ENCODE measurements at places on chromosomes 13 and 19.

DNA sequence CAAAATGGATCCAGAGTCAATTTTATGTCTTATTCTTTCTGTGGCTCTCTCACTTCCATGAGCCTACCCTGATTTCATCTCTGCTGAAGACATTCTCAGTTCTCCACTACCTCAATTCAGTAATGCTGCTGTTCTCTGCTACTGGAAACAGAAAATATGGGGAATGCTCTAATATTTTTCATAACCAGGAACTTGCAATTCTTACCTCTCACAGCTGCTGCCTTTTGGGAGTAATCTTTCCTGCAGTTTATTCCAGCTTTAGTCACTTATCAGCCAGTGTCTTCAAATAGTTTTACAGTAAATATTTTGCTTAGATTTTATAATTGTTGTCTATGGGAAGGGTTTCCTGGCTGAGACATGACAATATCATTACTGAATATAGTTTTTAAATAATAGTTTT is 145.1 kb upstream of the UFM1 start:
- DNase-seq, result no peak

- DNase-seq, result no peak
These were observed 803.6 kb downstream of the DIAPH3 start for GRCh38 chr13:59360108-59360507.

DNA sequence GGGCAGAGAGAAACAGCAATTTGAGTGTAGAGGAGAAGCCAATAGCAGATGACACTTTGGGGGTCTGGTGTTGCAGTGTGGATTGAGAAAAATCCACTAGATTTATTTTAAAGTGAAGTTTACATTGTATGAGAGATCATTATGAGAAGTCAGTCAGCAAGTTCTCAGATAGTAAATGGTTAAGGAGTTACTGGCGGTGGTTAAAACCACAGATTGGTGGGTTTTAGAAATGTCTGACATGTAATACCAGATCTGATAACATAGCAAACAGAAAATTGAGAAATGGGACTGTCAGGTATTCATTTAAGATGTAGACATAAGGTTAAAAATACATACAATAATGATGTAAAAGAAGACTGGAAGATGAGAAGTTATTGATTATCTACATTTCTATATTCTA is 7.2 kb downstream of the ABHD13 start:
- DNase-seq, result no peak

GRCh38 chr13:37539976-37540605 is 58.5 kb downstream of the POSTN start:
- no peak for DNase-seq

- no peak for DNase-seq
These were observed 159.5 kb upstream of the STARD13 start for GRCh38 chr13:33445024-33445423.

DNA sequence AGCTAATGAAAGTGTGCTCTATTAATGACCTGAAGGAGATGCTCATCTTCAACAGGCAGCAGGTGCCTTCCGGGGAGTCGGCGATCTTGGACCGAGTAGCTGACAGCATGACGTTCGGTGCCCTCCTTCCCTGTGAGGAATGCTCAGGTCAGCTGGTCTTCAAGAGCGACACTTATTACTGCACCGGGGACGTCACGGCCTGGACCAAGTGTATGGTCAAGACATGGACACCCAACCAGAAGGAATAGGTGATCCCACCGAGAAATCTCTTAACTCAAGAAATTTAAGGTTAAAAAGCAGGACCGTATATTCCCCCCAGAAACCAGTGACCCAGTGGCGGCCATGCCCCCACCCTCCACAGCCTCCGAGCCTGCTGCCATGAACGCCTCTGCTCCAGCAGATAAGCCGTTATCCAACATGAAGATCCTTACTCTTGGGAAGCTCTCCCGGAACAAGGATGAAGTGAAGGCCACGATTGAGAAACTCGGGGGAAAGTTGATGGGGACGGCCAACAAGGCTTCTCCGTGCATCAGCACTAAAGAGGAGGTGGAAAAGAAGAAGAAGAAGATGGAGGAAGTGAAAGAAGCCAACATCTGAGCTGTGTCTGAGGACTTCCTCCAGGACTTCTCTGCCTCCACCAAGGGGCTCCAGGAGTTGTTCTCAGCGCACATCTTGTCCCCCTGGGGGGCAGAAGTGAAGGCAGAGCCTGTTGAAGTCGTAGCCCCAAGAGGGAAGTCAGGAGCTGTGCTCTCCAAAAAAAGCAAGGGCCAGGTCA is 22.8 kb upstream of the ANKRD10 start:
- no peak for DNase-seq

DNA sequence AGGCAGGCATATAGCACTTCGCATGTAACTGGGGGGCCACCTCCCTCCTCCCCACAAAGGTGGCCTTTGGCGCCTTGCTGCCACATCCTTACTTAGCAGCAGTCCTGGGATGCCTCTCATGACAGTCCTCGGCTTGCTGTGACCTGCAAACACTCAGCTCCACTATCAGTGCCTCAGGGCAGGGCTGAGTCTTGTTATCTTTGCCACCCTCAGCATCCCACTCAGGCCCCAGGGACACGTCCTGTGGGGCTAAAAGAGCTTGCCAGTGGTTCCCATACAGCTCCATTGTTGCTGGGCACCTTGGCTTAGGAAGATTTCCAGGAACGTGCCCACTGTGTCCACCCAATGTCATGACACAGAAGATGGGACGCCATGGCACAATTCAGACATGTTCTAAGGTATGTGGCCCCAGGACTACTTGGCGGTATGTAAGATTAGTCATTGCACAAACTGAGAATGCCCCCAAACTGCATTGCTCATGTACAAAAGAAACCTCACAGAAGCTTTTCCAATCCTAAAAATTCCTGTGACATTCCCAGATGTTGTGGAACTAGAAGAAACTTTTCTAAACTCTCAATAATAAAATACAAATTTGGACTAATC is 16.3 kb downstream of the DOCK9 start:
- DNase-seq, result no peak

DNA sequence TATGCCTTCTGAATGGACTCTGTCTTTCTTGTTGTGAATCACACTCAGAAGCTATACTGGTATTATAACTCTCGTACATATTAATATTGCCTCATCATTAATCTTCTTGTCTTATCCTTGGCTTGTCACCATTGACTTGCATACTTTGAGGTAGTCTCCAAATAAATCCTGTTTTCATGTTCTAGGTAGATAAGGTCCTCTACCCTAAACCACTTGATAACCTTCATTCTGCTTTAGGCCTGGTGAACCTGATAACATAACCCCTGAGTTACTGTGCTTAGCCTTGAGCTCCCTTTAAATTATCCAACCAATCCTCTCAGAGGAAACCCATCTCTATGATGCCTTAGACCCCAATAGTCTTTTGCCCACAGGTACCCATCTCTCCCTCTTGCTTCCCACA is 1162.3 kb downstream of the SLITRK1 start:
- no peak for DNase-seq

GRCh38 chr13:45046445-45046844 is 57.1 kb downstream of the GPALPP1 start:
- DNase-seq, result no peak

DNA sequence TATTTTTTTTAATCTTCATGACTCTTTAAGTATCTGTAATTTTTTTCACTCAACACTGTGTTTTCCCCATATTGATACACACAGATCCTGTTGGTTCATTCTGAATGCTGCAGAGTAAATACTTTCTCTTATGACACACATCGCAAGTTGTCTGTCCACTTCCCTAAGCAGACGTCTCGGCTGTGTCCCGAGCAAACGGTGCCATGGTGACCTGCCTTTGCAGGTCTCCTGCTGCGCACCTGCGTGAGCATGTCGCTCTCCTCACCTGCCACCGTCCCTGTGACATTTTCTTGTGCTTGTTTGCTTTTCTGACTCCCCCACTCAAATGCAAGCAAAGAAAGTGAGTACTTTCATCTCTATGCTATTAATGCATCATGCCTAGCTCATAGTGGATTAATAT is 57.8 kb downstream of the CCDC70 start:
- no peak for DNase-seq

GRCh38 chr19:44613295-44614178 is at the start of gene IGSF23:
Gene IGSF23, plus strand, starts transcription at chr19:44613563. Its CDS starts 83 bp downstream, at chr19:44613646.
- no peak for DNase-seq

DNA sequence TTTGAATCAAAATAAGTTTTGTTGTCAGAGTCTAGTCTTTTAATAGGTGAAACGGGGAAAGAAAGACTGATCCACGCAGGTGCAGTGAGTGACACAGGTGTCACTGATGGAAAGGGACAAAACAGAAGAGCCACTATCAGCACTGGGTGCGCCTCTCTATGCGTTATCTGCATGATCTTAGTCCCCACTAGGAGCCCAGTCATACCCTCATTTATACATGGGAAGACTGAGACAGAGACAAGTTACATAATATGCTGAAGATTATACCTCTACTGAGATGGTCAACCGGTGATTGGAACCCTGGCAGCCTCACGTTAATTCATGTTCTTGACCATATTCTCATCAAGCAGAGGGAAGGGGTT is 3.4 kb downstream of the LRCH1 start:
- DNase-seq, result no peak

GRCh38 chr19:6528544-6529121 is 2.2 kb upstream of the TNFSF9 start:
- no peak for DNase-seq

DNA sequence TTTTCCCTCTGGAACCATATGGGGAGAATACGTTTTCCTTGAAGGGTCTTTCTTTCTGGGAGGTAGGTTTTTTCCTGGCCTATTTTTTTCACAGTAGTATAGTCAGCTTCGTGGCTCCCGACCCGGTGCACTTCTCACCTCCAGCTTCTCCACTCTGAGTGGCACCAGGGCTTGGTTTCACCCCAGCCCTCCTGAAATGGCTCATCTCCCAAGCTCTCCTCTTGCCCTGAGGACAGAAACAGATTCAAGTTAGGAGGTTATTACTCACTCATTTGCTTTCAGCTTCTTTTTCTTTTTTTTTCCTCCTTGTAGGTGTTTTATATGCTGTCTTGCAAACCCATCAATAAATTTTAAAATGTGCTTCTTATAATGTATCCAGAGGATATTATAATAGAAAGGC is 199.3 kb downstream of the RFC3 start:
- DNase-seq, result no peak

DNA sequence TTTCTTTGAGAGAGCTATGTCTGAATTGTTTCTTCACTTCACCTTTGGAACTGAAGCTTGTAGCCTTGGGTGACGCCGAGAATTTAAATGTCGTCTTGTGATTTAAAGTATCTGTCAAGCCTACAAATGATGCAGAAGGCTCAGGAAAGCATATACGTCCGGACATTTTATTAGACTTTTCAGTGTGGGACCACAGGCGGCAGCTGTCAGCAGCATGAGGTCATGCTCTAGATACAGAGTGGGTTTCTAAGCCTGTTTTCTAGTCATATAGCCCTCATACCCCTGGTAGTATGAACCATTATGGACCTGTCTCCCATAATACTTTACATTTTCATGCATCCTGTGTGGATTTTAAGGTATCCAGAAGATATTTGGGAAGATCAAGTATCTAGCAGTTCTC is 212.3 kb downstream of the ATP8A2 start:
- no peak for DNase-seq

Measured in HuH-7.5 (cell line).